Activated CD8-positive, alpha-beta memory T cell treated with anti-CD3 and anti-CD28 coated beads, Interleukin-2, amount 10 ng/mL, durations not matched to agents 7 days and 5 days (primary cell): ENCODE measurements at places on chromosomes 5 and 9. TPM values are rescaled to one million over a fixed set of nuclear protein-coding genes. Genes with fewer than 3 reads are reported as not detected.

Gene PCDHGA6
- 0.20 TPM for total RNA-seq

Gene CRHBP
- not detected for total RNA-seq

Gene GPR151
- total RNA-seq: not detected

Gene SPATA6L
- 0.73 TPM for total RNA-seq

DNA sequence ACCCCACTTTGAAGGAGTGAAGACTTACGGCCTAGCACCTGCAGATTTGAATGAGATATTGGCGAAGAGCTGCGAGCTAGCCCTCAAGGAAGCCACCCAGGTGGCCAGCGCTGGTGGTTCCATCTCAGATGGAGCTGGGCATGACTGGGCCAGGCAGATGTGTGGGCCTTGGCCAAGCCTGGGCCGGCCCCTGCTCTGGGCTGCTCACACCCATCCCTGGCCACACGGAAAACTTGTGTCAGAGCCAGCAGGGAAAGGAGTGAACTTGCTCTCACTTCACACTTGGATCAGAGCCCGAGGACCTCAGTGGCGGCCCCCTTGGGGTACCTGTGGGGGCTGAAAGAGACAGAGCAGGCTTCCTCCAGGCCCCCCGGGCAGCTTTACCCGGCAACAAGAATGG is 44.2 kb downstream of the ROPN1L start:
- H3K4me1 ChIP-seq: peaks cover 24% of the 10 kb centered on the region
- H3K4me3 ChIP-seq: no peak overlapping the region
- H3K27ac ChIP-seq: no peak overlapping the region
- peaks cover 4% of the 10 kb centered on the region for H3K27me3 ChIP-seq
- H3K36me3 ChIP-seq: no peaks in the 10 kb centered on the region
- DNase-seq: no peak

DNA sequence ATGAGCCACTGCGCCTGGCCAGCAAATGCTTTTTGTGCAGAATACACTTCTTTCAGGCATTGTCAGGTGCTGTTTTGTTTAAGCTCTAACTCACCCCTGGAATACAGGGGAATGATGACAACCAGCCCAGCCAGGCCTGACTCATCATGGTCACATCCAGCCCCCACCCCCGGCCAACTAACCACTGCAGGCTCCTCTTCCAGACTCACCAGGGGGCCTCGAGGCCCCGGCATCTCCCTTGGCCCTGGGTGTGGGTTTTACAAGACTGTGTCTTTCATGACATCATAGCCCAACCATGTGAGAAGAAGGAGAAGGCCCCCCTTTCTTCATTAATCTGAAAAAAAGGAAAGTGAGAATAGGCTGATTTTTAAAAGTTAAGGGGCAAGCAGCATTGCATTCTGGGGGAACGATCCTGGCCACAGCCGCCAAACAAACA is 35.5 kb downstream of the OLFML2A start:
- H3K27me3 ChIP-seq: peaks cover 6% of the 10 kb centered on the region
- H3K4me3 ChIP-seq: no peak overlapping the region
- peaks cover 5% of the 10 kb centered on the region for H3K4me1 ChIP-seq
- no peak overlapping the region for H3K27ac ChIP-seq
- no peak for DNase-seq

GRCh38 chr9:128825923-128826700 is 3.5 kb downstream of the SPOUT1 start:
- H3K4me3 ChIP-seq: no peak overlapping the region
- peaks cover 25% of the 10 kb centered on the region for H3K4me1 ChIP-seq
- no peaks in the 10 kb centered on the region for H3K27me3 ChIP-seq
- peaks cover 23% of the 10 kb centered on the region for H3K36me3 ChIP-seq

DNA sequence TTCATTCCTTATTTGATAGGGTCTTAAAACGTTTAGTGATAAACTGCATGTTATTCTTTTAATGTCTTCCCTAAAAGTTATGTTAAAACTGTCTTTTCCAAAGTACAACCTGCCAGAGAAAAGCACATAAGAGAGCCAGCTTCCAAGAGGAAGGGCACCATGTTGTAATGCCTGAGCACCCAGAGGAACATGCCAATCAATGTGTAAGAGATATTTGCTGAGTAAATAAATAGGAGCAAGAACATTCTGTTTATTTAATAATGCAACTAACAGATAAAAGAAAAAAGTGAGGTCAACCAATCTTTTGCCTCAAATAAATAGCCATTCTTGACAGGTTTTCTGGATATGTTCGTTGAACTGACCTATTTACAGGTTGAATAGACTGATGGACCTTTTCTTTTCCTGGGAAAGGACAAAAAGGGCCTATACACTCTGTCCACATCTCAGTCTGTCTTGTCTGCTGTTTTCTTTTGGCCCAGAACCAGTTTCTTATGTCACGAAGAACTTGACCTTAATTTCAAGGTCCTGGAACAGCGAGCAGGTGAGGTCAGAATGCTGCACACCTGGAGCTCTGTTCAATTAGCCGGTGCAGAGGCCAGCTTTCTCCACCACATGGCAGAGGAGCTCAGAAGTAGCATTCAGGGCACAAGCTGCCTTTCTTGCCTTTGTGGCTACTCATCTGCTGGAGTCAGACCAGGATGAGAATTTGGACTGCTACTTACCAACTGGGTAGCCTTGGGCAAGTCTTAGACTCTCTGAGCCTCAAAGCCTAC is 77.7 kb downstream of the PLCXD3 start:
- H3K4me3 ChIP-seq: no peak overlapping the region
- no peak overlapping the region for H3K27ac ChIP-seq
- DNase-seq: no peak
- H3K4me1 ChIP-seq: no peaks in the 10 kb centered on the region
- no peaks in the 10 kb centered on the region for H3K27me3 ChIP-seq

DNA sequence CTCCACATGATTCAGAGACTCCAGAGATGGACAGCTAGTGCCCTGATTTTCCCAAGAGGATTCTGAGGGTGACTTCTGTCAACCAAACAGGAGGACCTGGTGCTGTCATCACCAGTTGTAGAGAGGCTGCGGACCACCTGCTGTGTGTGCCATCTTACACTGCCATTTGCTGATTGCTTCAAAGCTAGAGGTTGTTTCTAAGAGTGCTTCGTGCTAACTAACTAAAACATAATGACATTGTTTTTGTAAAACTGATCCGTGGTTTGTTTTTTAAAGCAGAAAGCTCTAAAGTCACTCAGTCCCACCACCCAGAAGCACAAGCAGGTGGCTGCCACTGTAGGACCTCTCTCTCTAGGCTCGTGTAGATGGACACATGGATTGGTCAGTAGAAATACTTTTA is 12.2 kb downstream of the TENT4A start:
- H3K27me3 ChIP-seq: no peaks in the 10 kb centered on the region
- peaks cover 25% of the 10 kb centered on the region for H3K36me3 ChIP-seq
- no peak overlapping the region for H3K4me3 ChIP-seq
- no peak overlapping the region for H3K27ac ChIP-seq
- DNase-seq: no peak
- H3K4me1 ChIP-seq: peaks cover 80% of the 10 kb centered on the region

- H3K27me3 ChIP-seq: peaks cover 15% of the 10 kb centered on the region
- no peaks in the 10 kb centered on the region for H3K36me3 ChIP-seq
- no peaks in the 10 kb centered on the region for H3K4me1 ChIP-seq
- H3K27ac ChIP-seq: no peak overlapping the region
These were observed 30.1 kb upstream of the RAI14 start for GRCh38 chr5:34626036-34626435.
